ENCODE measurements at places on chromosomes 12 and 14.

- no peak for DNase-seq
Observed at GRCh38 chr14:58625438-58625837, 12.3 kb upstream of the DACT1 start.

- DNase-seq, result no peak
Observed at GRCh38 chr12:124743479-124744272, 120.0 kb downstream of the SCARB1 start.

DNA sequence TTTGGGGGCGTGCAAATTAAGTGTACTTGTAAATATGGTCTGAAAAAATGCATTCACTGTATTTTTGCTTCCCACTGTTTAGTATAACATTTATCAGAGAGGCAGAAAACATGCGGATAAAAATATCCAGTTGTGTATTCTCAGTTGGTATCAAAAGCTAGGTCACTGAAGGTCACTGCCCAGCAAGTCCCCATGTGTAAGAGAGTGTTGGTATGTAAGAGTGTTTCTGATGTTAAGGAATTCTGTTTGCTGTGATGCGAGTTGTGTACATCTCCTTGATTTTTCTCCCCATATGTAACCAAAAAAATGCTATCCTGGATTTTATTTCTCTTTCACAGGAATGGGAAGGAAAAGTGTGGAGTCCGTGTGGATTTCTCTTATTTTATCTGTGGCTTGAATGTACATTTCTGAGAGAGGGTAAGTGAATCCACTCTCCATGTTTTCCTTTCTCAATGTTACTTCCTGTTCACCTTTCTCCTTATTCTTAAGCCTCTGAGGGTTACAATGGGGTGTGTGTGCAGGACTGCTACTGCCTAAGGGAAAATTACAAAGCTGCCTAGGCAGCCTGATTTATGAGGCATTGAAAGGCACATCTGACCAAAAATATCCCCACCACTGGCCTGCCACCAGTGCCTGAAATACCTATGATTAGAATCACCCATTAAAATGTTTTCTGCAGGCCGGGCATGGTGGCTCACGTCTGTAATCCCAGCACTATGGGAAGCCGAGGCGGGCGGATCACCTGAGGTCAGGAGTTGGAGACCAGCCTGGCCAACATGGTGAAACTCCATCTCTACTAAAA is 97.9 kb upstream of the USP44 start:
- no peak for DNase-seq

DNA sequence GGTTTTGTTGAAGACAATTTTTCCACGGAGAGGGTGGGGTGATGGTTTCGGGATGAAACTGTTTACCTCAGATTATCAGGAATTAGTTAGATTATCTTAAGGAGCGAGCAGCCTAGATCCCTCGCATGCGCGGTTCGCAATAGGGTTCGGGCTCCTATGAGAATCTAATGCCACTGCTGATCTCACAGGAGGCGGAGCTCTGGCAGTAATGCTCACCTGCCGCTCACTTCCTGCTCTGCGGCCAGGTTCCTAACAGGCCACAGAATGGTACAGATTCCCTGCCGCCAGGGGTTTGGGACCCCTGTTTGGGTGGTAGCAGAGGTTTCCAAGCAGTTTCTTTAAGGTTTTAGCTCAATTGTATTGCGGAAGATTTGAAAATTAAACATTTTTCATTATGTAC is 439.8 kb upstream of the OR4E1 start:
- no peak for DNase-seq

DNA sequence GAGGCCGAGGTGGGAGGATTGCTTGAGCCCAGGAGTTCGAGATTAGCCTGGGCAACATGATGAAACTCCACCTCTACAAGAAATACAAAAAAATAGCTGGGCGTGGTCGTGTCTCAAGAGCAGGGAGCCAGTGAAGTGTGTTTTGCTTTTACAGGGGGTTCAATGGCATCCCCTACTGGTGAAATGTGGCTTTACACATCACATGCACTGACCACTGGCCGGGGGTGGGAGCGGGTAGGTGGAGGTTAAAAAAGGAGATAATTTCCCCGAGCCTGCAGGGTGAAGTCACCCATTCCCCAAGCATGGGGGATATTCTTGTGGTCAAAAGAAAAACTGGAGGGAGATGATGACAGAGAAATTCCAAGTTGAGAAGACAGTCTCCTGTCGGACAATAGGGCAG is 63.6 kb upstream of the PWP1 start:
- DNase-seq, result peak; percentile 5

- no peak for DNase-seq
Observed at GRCh38 chr14:24314377-24315193, 3.3 kb downstream of the LTB4R start.

GRCh38 chr12:122021193-122021821 is 377 bp upstream of the BCL7A start:
- no peak for DNase-seq

- DNase-seq, result no peak
Observed at GRCh38 chr14:93544212-93544611, 113.5 kb downstream of the UNC79 start.

DNA sequence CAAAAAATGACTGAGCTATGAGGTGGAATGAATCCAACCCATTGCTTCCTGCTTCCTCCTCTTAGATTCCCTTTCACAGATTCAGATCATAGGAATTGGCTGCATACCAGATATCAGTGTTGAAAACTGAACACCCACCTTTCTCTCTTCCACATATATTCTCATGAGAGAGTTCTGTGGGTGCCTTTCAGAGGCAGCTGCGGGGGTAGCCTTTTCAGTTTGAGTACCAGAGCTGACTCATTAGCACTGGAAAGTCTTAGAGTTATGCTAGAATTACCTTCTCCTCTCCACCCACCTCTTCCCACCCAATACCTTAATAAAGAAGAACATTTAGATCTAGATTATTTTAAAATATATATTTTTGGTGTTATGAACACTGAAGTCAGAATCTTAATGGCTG is 495.4 kb upstream of the SEL1L start:
- DNase-seq, result no peak

DNA sequence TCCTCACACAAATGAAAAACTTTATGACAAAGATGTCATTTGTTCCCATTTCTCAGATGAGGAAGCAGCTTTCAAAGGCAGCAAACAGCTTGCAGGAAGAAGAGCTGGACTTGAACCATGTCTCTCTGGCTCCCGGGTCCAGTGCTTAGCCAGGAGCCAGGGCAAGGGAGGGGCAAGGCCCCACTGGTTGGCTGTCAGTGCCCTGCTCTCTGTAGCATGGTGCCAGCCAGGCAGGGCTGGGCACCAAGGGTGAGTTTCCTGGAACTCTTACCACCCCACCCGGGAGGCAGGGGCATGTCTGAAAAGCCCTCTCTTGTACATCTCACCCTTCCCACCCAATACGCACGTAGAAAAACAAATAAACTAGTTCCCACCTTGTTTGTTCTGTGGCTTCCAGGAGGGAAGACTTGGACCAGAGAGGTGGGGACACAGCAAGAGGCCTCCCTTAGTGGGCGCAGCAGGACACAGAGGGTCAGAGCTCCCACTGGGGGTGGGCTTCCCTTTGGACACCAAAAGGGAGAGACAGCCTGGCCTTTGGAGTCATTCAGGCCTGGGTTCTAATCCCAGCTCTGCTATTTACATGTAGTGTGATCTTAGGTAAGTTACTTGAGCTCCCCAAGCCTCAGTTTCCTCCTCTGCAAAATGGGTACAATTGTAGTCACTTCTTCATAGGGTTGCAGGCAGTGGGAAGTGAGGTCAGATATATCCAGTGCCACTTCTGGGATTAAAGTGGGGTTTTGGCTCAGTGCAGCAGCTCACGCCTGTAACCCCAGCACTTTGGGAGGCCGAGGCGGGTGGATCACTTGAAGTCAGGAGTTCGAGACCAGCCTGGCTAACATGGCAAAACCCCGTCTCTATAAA is 17.2 kb downstream of the TRPV4 start:
- no peak for DNase-seq

- DNase-seq, result no peak
Observed at GRCh38 chr12:2149091-2149490, 96.3 kb downstream of the CACNA1C start.

- DNase-seq, result no peak
Observed at GRCh38 chr12:3132636-3133404, 55.6 kb downstream of the TSPAN9 start.

GRCh38 chr14:103711516-103712431 is 3.5 kb downstream of the XRCC3 start:
- no peak for DNase-seq

DNA sequence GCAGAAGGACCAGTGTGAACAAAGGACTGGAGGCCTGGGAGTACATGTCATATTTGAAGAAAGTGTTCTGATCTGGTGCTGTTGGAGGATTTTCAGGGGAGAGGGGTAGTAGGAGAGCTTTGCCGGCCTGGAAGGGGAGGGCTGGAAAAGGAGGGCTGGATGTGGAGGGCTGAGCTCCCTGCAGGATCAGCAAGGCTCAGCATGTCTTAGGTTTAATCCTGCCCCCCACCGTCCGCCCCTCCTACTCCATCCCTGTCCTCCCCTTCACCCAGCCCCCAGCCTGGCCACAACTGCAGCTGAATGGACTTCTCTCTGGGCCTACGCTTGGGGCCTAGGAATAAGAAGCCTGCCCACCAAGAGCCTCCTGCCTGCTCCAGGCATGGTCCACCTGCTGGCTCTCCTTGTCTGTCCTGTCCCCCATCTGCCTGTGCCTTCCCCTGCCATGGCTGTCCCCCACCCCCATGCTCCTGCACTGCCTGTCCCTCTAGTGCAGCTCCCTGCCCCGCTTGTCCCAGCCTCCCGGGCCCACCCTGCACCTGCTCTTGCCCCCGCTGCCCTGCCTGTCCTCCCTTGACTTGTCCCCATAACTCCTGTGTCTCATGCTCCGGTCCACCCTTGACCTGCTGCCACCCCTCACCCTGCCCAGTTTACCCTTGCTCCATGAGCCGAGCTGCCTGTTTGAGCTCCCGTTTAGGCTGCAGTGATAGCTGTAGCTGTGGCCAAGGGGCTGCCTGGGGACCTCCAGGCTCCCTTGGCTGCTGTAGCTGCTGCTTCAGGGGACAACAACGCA is 9.8 kb upstream of the RARG start:
- DNase-seq, result no peak

GRCh38 chr12:52300796-52301691 is 9.7 kb upstream of the KRT81 start:
- DNase-seq, result no peak

DNA sequence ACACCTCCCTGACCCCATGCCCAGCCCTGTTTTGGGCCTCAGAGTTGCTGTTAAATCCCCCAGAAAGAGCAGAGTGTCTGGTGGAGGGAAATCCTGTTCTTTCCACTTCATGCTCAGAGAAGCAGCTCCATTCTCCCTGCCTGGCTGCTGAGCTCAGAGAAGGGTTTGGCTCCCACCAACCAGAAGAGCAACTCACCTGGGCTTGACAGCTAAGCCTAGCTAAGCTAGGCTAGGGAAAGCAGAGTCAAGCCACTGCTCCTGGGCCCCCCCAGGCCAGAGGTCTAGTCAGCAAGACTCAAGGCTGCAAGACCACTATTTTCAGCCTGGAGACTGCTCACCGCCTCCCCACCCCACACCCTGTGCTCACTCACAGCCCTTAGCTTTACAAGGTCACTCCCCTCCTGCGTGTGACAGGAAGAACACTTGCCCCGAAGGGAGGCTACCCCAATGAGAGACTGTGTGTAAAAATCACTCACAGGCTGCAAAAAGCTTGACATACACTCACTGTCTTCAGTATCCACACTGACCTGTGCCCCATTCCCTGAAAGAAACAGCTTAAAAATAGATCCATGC is 13.5 kb downstream of the GSC start:
- DNase-seq, result no peak

- no peak for DNase-seq
Observed at GRCh38 chr12:52070185-52070925, 577 bp downstream of the ATG101 start.

DNA sequence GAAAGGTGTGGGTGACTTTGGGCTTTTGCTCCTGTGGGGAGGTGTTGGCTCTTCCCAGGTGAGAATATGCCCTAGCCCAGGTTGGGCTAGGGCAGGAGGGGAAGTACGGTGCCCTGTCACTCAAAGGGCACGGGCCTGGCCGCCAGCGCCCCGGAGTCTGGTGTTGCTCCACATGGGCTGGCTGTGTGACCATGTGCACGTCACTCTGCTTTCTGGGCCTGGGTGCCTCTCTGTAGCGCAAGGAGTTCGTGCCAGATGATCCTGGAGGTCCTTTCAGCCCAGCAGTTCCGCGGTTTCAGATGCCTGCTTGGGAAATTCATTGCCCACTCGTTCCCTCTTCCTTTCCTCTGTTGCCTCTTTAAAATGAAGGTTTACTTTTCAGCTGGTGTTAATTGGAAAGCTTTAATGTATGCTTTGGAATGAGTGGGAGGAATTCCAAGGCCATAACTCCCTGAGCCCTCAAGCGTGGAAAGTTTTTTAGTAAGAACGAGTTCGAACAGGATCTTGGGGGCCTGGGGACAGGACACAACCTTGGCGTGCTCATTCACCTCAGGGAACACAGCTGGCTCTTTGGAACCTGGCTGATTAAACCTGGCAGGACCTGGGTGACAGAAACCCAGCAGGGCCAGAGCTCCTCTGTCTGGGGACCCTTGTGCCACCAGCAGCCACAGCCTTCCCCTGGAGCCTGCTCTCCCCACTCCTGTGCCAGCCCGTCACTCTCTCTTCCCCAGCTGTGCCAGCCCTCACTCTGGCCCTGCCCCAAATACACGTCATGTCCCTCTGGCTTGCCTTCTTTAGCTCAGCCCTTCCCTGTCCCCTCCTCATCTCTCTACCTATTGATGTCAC is 42.8 kb downstream of the TSPAN9 start:
- no peak for DNase-seq

DNA sequence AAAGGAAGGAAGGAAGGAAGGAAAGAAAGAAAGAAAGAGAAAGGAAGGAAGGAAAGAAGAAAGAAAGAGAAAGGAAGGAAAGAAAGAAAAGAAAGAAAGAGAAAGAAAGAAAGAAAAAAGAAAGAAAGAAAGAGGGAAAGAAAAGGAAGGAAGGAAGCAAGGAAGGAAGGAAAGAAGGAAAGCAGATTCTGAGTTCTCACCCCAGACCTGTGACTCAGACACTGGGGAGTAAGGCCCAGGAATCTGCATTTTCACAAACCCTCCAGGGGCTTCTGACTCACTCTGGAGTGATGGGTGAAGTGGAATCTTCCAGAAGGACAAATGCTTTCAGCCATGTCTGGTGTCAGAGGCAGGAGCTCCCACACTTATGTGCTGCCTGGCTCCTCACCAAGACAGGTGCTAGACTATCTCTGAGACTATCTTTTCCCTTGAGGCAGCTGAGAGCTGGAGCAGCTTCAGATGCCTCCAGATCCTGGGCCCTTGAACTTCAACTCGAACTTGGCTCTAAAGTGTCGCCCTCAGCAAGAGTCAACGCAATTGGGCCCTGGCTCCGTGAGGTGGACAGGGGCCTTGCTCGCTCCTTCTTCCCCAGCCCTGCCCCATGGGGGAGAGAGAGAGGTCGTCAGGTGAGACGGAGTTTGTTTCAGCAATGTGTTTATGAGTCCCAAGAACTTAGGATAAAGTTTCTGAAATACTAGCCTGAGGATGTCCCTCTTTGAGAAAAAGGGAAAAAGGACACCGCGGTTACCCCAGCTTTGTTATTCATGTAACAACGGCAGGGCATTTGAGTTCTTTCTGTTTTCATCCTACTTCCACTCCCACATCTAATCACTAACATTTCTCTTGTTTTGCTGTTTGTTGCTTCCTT is 19.8 kb upstream of the SCARB1 start:
- no peak for DNase-seq

- DNase-seq, result no peak
Observed at GRCh38 chr14:51277753-51278415, 37.8 kb downstream of the TMX1 start.

- DNase-seq, result no peak
Observed at GRCh38 chr12:47687636-47688035, 18.2 kb downstream of the RPAP3 start.
